Hematopoietic multipotent progenitor cell treated with erythropoietin and hydrocortisone succinate and interleukin-3 and kit ligand, for 4 days (in vitro differentiated cells): ENCODE measurements at places on chromosomes 7 and 10.
A peak's percentile ranks its signal among the peaks of the same experiment; 100 is the strongest.

GRCh38 chr7:42627101-42627500 is 284.8 kb downstream of the C7orf25 start:
- DNase-seq = no peak

DNA sequence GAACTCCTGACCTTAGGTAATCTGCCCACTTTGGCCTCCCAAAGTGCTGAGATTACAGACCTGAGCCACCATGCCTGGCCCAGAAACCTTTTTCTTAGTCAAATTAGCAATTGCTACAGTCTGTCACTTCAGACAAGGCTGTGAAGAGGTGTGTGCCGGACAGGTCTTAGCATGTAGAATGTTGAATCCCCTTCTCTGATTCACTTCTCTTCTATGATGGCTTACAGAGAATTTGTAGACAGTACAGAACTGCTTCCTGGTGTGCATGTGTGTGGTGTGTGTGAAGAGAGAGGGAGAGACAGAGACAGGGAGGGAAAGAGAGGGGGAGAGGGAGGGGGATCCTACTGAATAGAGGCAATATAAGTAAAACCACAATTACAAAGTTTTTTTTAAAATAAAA is 150.4 kb downstream of the PARD3 start:
- no peak for DNase-seq

- DNase-seq = no peak
Measured at GRCh38 chr7:127791446-127792189, 139.6 kb downstream of the SND1 start.

GRCh38 chr7:116528008-116528789 is 3.4 kb downstream of the CAV1 start:
- DNase-seq = no peak

DNA sequence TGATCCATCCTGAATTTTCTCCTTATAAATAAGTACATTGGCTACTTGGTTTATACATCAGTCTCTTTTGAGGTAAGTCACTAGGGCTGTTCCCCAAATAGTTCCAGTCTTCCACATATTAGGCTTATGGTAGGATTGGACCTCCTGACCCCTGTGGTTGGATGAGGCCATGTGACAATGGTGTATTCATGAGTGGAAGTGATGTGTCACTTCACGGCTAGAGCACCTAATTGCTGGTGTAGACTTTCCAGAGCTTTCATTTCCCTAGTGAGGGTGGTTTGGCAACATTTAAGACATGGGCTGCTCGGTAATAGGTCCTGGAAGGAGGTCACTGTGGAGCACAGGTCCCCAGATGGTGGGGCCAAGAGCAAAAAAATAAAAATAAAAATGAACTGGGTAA is 141.2 kb upstream of the ABCB5 start:
- no peak for DNase-seq

- no peak for DNase-seq
Measured at GRCh38 chr7:133478591-133479135, 225.8 kb downstream of the EXOC4 start.

DNA sequence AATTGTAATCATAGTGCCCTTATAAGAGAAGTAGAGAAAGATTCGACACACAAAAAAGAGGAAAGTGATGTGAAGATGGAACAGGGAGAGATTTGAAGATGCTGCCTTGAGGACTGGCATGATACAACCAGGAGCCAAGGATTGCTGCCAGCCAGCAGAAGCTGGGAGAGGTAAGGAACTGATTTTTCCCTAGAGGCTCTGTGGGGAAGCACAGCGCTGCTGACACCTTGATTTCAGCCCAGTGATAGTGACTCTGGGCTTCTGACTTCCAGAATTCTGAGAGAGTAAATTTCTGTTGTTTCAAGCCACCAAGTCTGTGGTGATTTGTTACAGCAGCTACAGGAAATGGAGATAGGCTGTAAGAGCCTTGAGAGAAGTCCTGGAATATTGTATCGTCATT is 98.2 kb downstream of the RAB11FIP2 start:
- no peak for DNase-seq

- peak; percentile 8 for DNase-seq
Measured at GRCh38 chr7:15555381-15555859, 6.4 kb downstream of the AGMO start.

GRCh38 chr7:24025094-24025493 is 258.9 kb upstream of the NPY start:
- DNase-seq = no peak

DNA sequence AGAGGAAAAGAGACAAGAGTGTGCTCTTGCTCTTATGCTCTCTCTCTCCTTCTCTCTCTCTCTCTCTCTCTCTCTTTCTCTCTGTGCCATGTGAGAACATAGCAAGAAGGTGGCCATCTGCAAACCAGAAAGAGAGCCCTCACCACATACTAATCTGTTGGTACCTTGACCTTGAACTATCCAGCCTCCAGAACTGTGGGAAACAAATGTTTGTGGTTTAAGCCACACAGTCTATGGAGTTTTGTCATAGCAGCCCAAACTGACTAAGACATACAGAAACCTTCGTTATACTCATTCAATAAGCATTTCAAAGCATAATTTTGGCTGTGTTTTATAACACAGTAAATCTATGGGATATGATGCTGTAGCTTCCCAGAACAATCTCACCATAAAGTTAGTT is 56.4 kb upstream of the PLPP4 start:
- DNase-seq = no peak

DNA sequence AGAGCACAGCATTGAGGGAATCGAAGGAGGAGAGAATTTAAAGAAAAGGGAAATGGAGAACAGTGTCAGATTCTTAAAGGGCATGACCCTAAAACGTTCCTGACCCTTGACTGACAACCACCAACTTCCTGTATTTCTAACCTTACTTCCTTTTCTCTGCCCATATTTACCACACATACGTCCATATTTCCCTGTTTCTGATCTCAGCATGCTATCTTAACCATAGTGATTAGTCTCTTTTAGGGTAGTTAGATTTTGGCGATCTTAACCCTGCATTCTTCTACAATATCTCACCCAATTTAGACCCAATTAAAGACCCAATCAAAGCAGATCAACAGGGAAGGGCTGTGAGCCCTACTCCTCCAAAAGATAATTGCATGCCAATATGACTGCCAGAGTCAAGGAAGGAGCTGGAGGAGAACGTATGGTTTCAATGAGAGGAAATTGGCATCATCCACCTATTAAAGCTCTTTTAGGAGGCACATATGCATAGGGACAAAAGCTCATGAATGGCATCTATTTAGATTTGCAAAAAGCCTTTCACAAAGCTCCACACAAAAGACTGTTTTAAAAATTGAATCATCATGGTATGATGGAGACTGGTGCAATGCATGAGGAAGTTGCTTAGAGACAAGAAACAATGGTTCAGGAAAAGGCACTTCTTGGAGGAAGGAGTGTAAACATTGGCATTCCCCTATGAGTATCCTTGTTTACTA is 49.0 kb upstream of the ARHGAP12 start:
- peak; percentile 76 for DNase-seq

DNA sequence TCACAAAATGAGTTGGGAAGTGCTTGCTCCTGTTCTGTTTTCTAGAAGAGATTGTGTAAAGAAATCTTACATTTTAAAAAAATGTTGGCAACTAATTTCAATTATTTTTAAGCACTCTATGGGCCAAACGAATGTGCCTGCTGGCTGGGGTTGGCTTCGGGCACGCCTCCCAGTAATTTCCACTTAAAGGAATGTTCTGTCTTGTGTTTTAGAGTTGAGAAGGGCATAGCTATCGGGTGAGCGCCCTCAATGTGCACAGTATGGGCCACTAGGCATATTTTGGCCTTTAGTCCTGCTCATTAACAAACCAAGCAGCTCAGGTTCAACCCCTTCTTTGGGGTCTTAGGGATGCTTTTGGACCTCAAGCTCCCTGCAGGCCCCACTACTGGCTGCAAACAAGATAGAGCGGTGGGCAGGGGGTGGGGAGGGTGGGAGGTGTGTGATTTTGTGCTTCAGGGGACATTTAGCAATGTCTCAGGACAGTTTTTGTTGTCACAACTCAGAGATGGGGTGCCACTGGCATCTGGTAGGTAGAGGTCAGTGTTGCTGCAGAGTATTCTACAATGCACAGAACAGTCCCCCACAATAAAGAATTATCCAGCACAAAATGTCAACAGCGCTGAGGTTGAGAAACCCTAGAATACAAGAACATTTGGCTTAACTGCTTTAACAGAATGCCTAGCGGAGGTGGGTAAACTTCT is 40.7 kb downstream of the TACC2 start:
- DNase-seq = no peak

- DNase-seq = no peak
Measured at GRCh38 chr10:24884793-24885192, 67.6 kb downstream of the PRTFDC1 start.

GRCh38 chr10:117239721-117240620 is 943 bp upstream of the SLC18A2 start:
- no peak for DNase-seq

GRCh38 chr10:77566236-77566635 is 71.4 kb downstream of the KCNMA1 start:
- DNase-seq = no peak
